ENCODE measurements at places on chromosomes 13 and 19.
A peak's percentile ranks its signal among the peaks of the same experiment; 100 is the strongest.

DNA sequence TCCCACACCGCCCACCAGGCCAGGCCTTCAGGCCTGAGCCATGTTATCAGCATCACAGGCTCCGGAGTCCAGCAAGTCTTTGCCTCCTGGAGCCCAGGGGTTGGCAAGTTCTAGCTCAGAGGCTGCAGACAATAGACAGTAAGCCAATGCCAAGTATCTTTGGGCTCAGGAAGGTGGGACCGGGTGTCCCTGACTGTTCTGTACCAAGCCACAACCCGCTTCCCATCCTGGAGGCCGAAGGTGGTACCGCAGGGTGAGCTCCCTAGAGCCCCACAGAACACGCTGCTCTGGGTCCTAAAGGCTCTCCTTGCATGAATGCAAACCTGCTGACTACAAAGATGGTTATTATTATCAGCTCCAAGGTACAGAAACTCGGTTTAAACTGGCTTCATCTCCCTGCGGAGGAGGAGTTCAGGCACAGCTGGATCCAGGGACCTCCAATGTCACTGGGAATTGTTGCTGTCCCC lies 5.5 kb upstream of the FSTL3 start:
- no peak for DNase-seq

- DNase-seq, result no peak
Measured at GRCh38 chr19:35076657-35077056, 35.1 kb downstream of the HPN start.

GRCh38 chr19:56350416-56351045 lies 35.9 kb upstream of the ZSCAN5A start:
- peak; percentile 30 for DNase-seq

DNA sequence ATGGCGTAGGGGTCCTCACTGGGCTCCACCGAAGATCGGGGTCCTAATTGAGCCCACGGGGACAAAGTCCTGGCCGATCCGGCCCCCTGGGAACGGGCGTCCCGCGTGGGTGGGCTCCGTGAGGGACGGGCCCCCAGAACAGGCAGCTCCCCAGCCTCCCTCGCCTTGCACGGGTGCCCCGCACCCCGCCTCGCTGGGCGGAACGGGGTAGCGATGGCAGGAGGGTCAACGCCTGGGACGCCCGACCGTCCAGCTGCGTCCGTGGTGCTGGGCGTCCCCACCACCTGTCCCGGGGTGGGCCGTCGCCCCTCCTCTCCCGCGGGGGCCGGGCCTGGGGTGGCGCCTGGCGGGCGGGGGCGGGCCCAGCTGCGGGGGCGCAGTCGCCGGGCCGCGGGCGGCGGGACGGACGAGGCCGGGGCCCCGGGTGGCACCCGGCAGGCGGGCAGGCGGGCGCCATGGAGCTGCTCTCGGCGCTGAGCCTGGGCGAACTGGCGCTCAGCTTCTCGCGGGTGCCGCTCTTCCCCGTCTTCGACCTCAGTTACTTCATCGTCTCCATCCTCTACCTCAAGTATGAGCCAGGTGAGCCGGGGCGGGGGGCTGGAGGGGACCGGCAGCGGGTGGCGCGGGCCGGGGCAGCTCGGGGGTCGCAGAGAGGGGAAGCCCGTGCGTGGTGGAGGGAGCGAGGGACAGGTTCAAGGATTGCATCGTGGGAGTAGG lies at the start of gene TMEM38A:
TSS of gene TMEM38A (plus strand) at position 377 of the 717 bp plus-strand sequence. CDS start at position 456, 79 bp downstream.
- DNase-seq, result no peak

GRCh38 chr19:7618348-7618747 lies 11.0 kb downstream of the XAB2 start:
- DNase-seq, result no peak

GRCh38 chr13:45527699-45528462 lies 63.1 kb downstream of the COG3 start:
- peak; percentile 22 for DNase-seq

GRCh38 chr19:6161271-6161850 lies 25.9 kb downstream of the ACSBG2 start:
- DNase-seq, result peak; percentile 14

- no peak for DNase-seq
Measured at GRCh38 chr19:56110515-56111448, 10.3 kb downstream of the ZNF787 start.

- no peak for DNase-seq
Measured at GRCh38 chr13:25137788-25138115, 34.3 kb downstream of the AMER2 start.

DNA sequence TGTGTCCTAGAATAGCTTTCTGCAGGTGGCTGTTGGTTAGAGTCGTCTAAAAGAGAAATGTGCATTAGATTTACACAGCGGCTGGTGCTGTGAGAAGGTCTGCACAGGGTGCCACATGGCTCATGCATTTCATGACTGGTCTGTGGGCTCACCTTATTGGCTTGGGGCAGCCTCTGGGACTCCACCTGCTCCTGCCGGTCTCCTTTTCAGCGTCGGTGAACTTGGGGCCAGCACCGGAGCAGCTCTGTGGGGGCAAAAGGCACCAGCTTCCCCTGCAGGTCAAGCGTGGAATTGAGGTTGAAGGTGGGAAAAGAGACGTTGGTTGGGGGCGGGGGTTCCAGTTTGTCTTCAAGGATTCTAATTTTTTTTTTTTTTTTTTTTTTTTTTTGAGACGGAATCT lies 3.1 kb upstream of the PNMA8C start:
- DNase-seq, result no peak

DNA sequence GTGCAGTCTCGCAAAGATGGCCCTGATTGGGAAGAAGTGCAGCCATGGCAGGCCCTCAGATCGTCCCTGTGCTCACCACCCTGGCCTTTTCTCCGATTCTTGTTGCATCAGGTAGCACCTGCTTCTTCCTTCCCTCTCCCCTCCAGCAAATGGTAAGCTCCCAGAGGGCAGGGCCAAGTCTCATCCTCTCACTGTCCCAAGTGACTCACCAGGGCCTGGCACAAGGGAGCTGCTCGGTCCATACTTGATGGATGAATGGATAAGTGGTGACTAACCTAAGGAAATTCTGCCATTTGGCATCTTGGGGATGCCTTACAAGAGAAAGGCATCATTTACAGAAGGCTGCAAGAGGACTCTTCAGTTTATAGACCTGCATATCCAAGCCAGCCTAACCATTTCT lies 84.9 kb downstream of the ZIC5 start:
- DNase-seq, result no peak

DNA sequence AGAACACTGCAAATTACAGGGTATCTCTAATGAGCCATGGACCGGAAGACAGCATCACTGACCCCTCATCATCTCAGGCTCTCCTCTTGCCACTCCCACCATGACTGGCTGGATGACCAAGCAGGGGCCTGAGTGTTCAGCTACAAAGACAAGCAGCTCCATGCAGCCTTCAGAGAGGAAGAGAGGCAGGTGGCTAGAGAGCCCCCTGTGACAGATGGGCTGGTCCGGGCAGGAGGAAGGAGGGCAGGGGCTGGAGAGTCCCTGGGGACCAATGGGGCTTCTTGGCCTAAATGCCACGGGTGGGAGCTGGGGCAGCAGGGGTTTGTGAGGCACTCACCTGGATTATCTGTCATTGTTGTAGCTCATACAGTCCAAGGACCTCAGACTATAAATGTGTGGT lies 12.8 kb upstream of the RASA3 start:
- DNase-seq, result no peak

GRCh38 chr19:27997069-27997468 lies 1215.9 kb downstream of the UQCRFS1 start:
- no peak for DNase-seq

- DNase-seq, result no peak
Measured at GRCh38 chr19:12727745-12728433, 4.2 kb upstream of the TNPO2 start.
